Colonic mucosa (tissue), 4 donors: ENCODE measurements at places on chromosomes 4 and X. TPM values are rescaled to one million over a fixed set of nuclear protein-coding genes. Genes with fewer than 3 reads are reported as not detected.
A peak's percentile ranks its signal among the peaks of the same experiment; 100 is the strongest.

- no peak for DNase-seq
Measured at GRCh38 chrX:3461397-3462165, 115.1 kb upstream of the MXRA5 start.

GRCh38 chrX:120137439-120137838 lies 21.0 kb upstream of the RHOXF2 start:
- DNase-seq, result no peak

- DNase-seq, result no peak
Measured at GRCh38 chr4:98284640-98285046, 23.5 kb downstream of the RAP1GDS1 start.

The UGT2A1 gene
- total RNA-seq, result not detected

- peak; percentile 23 for DNase-seq
Measured at GRCh38 chr4:3073158-3074077, 920 bp downstream of the HTT-AS start.

DNA sequence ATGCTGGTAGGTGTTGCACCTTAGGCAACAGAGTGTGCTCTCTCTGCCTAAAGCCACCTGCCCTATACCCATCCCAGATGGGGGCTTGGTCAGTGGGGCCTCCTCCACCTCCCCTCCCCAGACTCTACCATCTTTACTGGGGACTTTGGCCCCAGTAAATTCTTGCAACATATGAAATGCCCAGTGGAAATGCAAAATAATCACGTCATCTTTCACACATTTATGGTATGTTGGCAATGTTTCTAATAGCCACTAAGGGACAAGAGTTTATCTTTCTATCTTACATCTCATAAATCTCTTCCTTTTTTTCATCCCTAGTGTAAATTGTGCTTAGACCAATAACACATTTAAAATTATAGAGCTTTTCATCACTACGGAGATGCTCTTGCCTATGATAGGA lies 103.0 kb upstream of the MAML3 start:
- no peak for DNase-seq

- DNase-seq, result no peak
Measured at GRCh38 chr4:3521621-3522325, 10.4 kb downstream of the LRPAP1 start.

GRCh38 chrX:69876221-69876620 lies 173.5 kb downstream of the AWAT2 start:
- no peak for DNase-seq

DNA sequence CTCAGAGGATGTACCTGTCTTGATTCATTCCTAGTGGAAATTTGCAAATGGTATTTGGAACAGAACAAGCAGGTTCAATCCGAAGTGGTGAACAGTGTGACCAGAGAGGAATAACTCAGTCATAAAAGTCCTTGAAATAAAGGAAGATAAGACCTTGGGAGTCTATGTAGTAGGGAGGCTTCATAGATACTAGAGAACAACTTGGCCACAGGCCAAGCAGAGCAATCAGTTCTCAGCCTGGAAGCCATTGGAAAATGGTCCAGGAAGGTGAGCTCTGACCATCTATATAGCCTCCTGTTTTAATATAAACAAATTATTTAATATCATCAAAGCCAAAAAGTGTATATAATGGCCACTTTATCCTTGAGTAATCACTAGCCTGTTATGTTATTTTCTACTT lies 11.3 kb downstream of the TXK start:
- DNase-seq, result no peak

DNA sequence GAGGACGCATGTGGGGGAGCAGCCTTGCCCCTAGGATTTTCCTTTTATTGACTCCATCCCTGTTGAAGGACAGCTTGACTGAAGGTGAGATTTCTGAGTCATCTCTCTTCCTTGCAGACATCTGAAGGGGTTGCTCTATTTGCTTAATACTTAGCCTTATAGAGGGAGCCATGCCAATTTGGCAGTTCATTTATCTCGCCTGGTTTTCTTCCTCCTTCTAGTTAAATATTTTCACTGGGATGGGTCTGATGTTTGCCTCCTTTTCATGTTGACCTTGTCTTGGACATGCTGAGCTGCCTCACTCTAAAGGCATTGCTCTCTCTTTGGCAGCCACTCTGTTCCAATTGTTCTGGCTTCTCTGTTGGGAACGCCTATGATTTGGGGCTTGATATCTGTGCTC lies 151.0 kb upstream of the PSAPL1 start:
- no peak for DNase-seq

DNA sequence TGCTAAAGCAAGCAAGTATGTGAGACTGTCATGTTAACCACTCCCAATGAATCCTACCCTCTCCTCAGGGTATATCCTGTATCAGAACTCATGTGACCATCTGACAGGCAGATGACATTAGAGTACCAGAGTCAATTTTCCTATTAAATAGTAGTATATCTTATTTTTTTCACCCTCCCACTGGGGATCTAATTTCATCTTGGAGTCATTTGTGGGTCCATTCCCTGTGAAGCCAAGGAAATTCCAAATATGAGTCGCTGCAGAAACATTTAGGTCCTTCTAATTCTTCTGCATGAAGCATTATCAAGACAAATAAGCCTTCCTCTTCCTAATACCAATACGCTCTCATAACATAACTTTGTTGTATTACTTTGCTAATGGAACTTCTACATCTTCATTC lies 52.2 kb upstream of the BLTP1 start:
- no peak for DNase-seq

The HPRT1 gene
- 30.6 TPM for total RNA-seq

- peak; percentile 62 for DNase-seq
Measured at GRCh38 chr4:78776729-78777575, 802 bp downstream of the BMP2K start.

The TMEM154 gene
- total RNA-seq, result 1.5 TPM

- no peak for DNase-seq
Measured at GRCh38 chr4:114874321-114874720, 239.1 kb downstream of the NDST4 start.

The EPHA5 gene
- 0.13 TPM for total RNA-seq

The XAGE1A gene
- not detected for total RNA-seq

The PABPC5 gene
- total RNA-seq, result 0.29 TPM

- no peak for DNase-seq
Measured at GRCh38 chrX:124378643-124379042, 32.3 kb downstream of the SH2D1A start.

The CLGN gene
- total RNA-seq, result 0.25 TPM

DNA sequence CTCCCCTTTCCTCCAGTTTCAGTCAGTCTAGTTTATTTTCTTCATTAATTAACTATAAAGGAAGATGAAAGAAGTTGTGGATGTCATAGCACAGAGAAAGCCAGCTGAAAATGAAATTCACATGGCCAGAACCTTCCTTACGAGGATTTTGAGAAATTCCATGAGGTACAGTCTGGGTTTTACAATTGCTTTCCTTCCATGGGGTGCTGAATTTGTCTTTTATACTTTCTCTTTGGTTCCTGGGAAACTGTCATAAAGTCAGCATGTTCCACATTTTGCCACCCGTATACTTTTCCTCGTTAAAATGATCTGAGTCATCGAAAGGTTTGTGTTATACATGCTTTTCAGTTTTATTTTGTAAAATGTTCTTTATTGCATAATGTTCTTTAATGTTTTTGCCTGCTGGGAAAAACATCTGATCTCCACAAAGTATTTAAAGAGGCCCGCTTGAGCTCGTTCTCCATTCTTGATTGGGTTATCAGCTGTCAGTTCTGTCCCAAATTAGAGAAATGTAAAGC lies 78.1 kb upstream of the CLDN34 start:
- DNase-seq, result no peak

The TCEAL2 gene
- 1.9 TPM for total RNA-seq

The NEXMIF gene
- 0.96 TPM for total RNA-seq

- no peak for DNase-seq
Measured at GRCh38 chrX:103441878-103442535, 65.7 kb downstream of the BEX3 start.

DNA sequence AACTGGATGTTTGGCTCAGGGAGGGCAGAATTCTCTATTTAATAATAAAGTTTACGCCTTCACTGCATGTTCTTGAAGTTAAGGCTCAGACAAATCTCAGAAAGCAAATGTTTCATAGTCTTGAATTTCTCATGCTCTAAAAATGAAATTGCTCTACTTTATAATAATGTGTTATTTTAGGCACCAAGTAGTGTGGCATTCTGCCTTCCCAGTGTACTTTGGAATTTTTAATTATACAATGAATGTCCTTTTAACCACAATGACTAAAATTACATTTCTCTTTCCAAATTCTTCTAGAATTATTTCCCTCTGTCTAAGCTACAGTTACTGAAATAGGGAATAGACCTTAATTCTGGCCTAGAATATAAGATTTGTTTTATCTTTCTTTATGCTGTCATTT lies 97.9 kb upstream of the PDE5A start:
- DNase-seq, result no peak

The CENPU gene
- 11.4 TPM for total RNA-seq

The SSX2B gene
- total RNA-seq, result not detected

GRCh38 chrX:7943600-7944245 lies 16.5 kb upstream of the PNPLA4 start:
- peak; percentile 38 for DNase-seq

- DNase-seq, result no peak
Measured at GRCh38 chrX:150162141-150162540, 201.0 kb upstream of the MAMLD1 start.

DNA sequence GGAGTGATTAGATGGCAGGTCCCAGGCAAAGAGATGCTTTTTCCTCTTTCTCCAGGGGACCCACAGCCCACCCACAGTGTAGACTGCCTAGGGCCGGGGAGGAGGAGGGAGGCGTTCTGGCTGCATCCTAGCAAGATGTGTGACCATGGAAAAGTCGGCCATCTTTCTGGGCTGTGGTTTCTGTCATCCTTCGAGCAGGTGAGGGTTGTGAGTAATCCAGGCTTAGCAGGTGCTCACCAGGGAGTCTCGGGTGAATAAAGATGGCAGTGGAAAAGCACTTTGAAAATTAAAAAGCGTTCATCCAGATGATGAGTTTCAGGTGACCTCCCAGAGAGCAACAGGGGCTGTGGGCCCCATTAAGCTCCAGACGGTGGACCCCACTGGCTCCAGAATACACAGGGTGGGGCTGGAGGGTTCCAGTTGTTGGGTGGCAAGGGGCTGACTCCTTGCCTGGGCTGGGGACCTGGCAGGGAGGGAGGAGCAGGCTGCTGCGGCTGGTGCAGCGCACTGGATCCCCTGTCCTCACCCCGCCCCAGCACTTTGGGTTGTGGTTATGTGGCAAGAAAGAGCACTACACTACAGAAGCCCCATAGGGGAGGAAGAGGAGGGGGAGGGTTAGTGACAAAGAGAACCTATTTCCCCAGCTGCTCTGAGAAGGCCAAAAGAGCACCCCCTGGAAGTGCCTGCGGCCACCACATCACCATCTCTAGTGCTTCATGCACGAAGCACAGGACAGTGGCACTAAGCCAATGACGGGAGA lies 23.7 kb downstream of the ELF4 start:
- no peak for DNase-seq

GRCh38 chr4:99536271-99536670 lies 25.4 kb downstream of the C4orf17 start:
- DNase-seq, result no peak

GRCh38 chr4:182973511-182973911 lies 56.3 kb upstream of the DCTD start:
- DNase-seq, result no peak

GRCh38 chrX:13607331-13607995 lies 38.1 kb downstream of the EGFL6 start:
- DNase-seq, result no peak

- peak; percentile 47 for DNase-seq
Measured at GRCh38 chr4:78057135-78057599, at the start of gene FRAS1. FRAS1 (plus strand) TSS chr4:78057323; CDS start chr4:78058010, 687 bp downstream.

The VCX3A gene
- not detected for total RNA-seq

DNA sequence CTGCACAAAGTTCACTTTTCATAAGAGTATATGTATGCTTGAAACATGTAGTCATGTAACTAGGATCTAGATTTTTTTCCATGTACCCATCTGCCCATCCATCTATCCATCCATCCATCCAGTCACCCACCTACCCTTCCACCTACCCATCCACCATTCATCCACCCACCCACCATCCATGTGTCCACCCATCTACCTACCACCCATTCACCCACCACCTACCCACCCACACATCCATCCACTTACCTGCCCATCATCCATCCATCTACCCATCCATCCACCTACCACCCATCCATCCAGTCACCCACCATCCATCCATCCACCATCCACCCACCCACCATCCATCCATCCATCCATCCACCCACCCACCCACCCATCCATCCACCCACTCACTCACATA lies 121.8 kb upstream of the PSAPL1 start:
- no peak for DNase-seq

DNA sequence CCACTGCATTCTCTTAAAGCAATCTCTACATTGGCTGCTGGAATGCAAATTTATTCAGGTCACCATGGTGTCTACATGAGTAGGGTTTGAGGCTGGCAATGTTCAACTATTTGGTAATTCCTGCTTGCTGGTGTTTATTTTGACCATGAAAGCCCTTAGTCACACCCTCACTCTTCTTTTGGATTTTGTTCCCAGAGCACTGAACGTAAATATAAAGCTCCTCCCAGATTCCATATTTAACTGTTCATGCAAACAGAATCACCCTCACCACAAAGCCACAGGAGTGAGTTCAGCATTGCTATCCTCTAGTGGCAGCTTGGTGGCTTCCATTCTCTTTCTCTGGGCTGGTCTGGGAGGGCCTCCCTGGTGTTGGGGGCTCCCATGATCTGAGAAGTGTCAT lies 82.8 kb downstream of the LNX1 start:
- no peak for DNase-seq

The PABPC4L gene
- total RNA-seq, result 0.12 TPM

The SSX3 gene
- total RNA-seq, result not detected

The THAP9 gene
- total RNA-seq, result 3.5 TPM

The RPS6KA6 gene
- 10.6 TPM for total RNA-seq

DNA sequence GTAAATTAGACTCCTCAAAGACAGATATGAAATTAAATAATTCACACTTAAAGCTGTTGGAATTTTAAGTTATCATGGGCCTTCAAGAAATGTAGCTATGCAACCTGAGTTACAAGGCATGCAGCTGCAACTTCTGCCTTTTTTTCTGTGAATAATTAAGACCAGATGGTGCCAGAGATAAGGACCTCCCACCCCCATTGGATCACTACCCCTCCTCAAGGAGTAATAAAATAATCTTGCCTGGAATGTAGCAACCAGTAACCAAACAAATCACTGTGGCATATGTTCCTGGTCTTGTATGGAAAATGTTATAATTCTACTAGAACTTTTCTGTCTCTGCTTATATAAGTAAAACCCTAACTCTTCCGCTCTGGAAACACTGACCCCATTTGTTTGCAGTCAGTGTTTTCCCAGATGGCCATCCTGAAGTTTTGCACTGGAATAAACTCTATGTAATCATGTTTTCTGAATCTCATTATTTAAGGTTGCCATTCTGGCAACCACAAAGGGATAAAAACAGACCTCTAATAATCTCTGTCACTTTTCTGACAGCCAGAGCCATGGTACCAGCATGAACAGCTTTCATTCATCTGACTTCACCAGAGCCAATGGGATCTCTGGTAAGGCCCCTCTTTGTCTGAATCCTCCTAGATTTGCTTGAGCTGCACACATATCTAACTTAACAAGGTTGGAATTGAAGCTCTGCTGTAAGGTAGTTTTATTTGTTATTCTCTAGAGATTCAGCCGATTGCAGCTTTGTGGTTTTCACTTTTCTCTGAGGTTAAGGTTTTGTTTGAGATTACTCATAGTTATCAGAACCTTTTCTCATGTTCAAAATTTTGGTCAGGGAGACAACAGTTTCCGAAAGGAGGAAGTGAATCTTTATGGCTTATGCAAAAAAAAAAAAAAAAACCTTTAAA lies 274.6 kb downstream of the NAF1 start:
- DNase-seq, result no peak

- DNase-seq, result no peak
Measured at GRCh38 chr4:83989835-83990234, 453.9 kb downstream of the GPAT3 start.
